ENCODE measurements at places on chromosomes 6 and 20.

DNA sequence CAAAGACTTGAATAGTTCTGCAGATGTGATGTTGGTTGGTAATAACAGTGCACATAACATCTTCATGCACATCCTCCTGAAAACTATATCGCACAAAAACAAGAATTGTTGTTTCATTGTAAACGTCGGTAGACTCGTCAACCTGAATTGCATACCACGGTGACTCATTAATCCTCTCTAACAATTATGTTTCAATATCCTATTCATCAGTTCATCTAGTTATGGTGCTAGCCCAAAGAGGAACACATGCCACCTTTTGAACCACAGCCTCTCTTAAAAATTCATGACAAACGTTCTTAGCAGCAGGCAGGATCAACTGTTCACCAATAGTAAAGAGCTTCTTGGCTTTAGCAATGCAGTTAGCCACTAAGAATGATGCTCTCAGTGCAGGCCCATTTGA lies 25.0 kb downstream of the CRYBG1 start:
- DNase-seq: no peak

DNA sequence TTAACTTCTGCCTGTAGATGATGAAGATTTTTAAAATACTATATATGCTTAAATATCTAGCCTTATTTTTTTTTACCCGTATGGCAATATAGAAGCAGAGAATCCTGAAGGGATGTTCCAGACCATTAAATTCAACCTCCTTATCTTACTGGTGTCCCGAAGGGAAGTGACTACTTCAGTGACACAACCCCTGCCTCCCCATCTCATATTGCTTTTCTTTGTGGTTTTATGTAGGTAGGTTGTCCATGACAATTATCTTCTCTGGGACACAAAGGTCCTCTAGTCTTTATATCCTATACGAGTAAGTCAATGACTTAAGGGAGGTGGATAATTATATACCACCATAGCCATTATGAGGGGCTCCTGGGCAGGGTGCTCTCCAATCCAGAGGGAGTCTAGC lies 57.4 kb upstream of the EMILIN3 start:
- DNase-seq: no peak

DNA sequence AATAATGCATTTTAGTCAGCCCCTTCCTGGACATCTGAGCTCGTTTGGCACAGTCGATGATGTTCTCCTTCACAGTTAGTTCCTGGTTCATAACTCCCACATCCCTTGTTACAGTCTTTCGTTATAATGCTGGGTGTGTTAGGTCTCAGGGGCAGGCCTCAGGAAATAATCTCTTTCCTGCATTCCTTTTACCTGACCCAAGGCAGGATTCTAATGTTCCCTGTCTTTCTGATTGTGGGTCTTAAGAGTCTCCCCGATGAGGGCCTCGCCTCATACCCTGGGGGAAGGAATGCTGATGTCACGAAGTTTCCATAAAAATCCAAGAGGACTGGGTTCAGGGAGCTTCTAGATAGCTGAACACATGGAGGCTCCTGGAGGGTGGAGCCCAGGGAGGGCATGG lies 104.0 kb upstream of the CARMIL1 start:
- DNase-seq: no peak

DNA sequence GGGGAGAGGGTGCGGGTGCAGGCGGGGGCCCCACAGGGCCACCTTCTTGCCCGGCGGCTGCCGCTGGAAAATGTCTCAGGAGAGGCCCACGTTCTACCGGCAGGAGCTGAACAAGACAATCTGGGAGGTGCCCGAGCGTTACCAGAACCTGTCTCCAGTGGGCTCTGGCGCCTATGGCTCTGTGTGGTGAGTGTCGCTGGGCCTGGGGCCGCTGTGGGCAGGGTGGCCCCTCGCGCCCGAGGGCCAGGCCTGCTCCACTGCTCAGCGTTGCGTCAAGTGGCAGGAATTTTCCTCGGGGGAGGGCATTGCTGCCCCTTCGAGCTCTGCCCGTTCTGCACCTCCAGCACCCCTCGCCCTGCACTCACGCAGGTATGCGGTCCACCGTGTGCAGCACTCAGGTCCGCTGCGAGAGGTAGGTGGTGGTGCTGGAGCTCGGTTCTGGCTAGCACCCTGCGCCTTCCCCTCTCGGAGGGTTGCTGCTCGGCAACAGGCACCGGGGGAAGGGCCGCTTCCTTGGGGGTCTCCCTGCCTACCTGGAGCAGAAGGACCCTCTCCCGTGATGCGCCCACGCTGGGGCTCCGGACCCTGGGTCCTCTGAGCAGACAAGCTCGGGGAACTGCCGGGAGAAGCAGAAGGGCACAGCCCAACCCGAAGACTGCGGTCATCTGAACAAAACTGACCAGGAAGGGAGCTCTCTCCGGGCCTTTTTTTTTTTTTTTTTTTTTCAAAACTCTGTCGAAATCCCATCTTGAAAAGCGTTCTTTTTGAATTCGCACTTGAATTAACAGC lies 674 bp downstream of the MAPK14 start:
- DNase-seq: no peak

DNA sequence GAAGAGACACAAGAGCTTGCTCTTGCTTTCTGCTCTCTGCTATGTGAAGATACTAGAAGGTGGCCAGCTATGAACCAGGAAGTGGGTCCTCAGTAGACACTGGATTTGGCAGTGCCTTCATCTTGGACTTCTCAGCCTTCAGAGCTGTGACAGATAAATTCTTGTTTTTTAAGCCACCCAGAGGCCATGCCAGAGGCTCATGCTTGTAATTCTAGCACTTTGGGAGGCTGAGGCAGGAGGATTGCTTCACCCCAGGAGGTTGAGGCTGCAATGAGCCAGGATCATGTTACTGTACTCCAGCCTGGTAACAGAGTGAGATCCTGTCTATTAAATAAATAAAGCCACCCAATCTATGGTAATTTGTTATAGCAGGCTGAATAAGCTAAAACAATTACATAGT lies 185.5 kb upstream of the SALL4 start:
- no peak for DNase-seq

- DNase-seq: no peak
These were observed 55.4 kb downstream of the RAB44 start for GRCh38 chr6:36752886-36753506.

- no peak for DNase-seq
These were observed 2.4 kb upstream of the PRR18 start for GRCh38 chr6:166310634-166311033.

DNA sequence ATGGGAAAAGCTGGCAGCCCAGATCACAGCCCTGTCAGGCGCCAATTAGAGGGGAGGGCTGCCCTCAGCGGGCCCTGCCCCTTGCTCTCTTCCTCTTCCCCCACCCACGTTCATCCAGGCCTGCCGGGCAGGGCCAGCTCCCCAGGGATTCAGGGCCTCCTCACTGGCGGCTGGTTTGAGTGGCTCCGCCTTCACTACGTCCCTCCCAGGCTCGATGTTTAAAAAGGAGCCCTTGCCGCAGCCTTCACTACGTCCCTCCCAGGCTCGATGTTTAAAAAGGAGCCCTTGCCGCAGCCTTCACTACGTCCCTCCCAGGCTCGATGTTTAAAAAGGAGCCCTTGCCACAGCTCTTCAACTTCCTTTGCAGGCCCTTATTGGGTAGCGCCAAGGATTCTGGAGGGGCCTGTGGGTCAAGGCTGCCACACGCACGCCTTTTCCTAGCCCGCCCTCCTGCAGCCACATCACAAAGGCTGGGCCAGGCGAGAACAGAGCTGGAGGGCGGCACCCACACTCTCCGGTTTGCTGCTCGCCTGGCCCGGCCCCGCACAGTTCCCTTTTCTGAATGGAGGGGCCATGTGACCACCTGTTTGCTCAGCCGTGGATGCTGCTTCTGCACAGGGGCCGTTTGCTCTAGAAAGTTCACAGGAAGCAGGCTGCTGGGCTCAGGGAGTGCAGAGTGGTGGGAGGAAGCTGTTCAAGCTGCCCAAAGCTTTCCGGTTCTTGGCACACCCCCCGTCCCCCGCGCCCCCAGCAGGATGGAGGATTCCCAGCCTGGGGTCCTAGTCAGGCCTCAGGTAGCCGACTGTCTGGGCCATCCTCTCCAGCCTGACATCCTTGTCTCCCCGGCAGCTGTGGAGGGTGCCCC lies 1.6 kb downstream of the SLC17A9 start:
- DNase-seq: peak; percentile 56

- DNase-seq: no peak
These were observed 108.9 kb upstream of the BTBD3 start for GRCh38 chr20:11808841-11809240.

All from dorsolateral prefrontal cortex (tissue), 122 donors.